Progenitor cell of endocrine pancreas (in vitro differentiated cells): ENCODE measurements at places on chromosomes 12 and 14. TPM values are rescaled to one million over a fixed set of nuclear protein-coding genes. Genes with fewer than 3 reads are reported as not detected.

GRCh38 chr12:21502164-21502496 lies 541 bp downstream of the GOLT1B start:
- DNase-seq = no peak
- H3K27me3 ChIP-seq = no peaks in the 10 kb centered on the region
- peaks cover 7% of the 10 kb centered on the region for H3K4me1 ChIP-seq
- no peak overlapping the region for H3K4me3 ChIP-seq
- peaks cover 4% of the 10 kb centered on the region for H3K36me3 ChIP-seq

DNA sequence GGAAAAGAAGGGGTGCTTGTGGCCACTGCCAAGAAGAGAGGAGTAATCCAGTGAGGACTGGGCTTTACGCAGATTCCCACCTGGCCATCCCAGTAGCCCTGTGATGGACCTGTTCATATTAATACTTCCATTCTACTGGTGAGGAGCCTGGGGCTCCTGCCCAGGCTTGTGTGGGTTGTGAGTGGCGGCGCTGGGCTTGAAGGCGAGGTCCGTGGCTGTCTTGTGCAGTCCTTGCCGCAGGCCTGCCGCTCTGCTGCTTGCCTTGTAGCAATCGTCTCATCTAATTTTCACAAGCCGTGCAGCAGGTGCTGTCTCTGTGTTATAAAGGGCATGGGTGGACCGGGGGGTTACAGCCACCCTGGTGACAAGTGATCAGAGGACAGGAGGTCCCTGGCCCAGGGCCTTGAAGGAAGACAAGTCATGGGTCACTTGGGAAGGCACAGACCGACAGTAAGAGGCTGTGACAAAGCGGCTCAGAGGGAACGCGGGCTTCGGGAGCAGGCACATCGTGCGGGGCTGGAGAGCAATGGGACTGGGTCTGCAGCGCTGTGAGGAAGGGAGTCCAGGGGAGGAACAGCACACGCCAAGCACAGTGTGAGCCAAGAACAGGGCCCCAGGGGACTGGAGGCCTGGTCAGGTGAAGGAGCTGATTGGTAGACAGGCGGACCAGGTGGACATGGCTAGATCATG lies 7.3 kb upstream of the BDKRB2 start:
- H3K4me1 ChIP-seq = peaks cover 11% of the 10 kb centered on the region
- H3K36me3 ChIP-seq = no peaks in the 10 kb centered on the region
- H3K27ac ChIP-seq = peak overlapping the region; percentile 76
- peaks cover 28% of the 10 kb centered on the region for H3K27me3 ChIP-seq

DNA sequence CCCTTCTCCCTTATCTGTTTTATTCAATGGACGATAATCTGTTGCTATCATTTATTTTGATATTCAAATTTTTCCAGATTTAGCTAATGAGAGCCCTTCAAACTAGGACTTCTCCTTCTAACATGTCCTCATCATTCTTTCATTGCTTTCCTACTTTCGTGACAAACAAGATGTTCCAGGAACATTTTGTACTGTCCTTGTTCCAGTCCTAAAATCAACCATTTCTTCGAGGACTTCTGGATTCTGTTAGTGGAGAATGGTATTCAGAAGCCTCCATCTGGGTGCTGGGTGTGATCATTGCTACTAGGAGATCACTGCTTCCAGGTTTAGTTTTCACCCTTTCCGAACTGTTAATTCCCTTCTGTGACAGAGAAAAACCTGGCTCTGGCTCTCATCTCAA lies 29.5 kb upstream of the FBXO34 start:
- H3K4me3 ChIP-seq = no peak overlapping the region
- H3K27me3 ChIP-seq = peaks cover 45% of the 10 kb centered on the region
- no peak for DNase-seq

GRCh38 chr14:82710267-82710841 lies 1176.7 kb upstream of the SEL1L start:
- peak; percentile 37 for DNase-seq
- H3K4me3 ChIP-seq = no peak overlapping the region
- no peaks in the 10 kb centered on the region for H3K36me3 ChIP-seq
- no peaks in the 10 kb centered on the region for H3K27me3 ChIP-seq
- no peak overlapping the region for H3K27ac ChIP-seq

The POU6F1 gene
- total RNA-seq = 8.2 and 11.6 TPM in 2 replicates

DNA sequence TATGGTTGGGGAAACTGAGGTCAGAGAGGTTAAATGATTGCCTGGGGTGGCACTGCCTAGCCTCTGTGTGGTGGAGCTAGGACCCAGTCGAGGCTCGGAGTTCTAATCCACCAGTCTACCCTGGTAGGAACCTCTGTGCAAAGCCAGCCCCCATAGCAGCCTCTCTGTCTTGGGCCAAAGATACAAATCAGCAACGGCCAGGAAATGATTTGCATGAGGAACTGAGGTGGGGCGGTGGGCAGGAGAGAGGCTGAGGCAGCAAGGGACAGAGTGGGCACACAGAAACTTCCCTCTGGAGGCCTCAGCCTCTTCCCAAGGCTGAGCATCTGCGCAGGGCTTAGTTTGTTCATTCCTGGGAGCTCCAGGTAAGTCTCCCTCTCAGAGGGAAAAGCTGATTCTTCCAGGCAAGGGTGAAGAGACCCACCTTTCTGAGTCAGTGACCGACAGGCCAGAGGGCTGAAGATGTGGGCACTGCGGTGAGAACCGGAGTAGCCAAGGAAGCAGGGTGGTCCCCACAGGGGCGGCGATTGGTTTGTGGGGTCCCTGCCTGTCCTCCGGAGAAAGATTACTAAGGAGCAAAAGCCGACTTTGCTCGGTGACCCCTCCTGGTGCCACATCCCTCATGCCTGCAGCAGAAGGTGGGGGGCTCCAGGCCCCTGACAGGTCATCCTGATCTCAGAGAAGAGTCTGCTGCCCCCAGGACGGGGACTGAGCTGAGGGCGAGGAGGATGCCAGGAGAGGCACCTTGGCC lies 134.6 kb downstream of the CACNA1C start:
- H3K27ac ChIP-seq = no peak overlapping the region
- no peak overlapping the region for H3K4me3 ChIP-seq
- H3K27me3 ChIP-seq = peaks cover 9% of the 10 kb centered on the region
- DNase-seq = no peak

The SIX6 gene
- not detected in 2 replicates for total RNA-seq

- DNase-seq = no peak
- no peak overlapping the region for H3K27ac ChIP-seq
- peaks cover 23% of the 10 kb centered on the region for H3K27me3 ChIP-seq
- no peak overlapping the region for H3K4me3 ChIP-seq
Observed at GRCh38 chr14:36096090-36096489, 80.4 kb downstream of the PTCSC3 start.

The POLE2 gene
- total RNA-seq = 12.9 and 14.9 TPM in 2 replicates

DNA sequence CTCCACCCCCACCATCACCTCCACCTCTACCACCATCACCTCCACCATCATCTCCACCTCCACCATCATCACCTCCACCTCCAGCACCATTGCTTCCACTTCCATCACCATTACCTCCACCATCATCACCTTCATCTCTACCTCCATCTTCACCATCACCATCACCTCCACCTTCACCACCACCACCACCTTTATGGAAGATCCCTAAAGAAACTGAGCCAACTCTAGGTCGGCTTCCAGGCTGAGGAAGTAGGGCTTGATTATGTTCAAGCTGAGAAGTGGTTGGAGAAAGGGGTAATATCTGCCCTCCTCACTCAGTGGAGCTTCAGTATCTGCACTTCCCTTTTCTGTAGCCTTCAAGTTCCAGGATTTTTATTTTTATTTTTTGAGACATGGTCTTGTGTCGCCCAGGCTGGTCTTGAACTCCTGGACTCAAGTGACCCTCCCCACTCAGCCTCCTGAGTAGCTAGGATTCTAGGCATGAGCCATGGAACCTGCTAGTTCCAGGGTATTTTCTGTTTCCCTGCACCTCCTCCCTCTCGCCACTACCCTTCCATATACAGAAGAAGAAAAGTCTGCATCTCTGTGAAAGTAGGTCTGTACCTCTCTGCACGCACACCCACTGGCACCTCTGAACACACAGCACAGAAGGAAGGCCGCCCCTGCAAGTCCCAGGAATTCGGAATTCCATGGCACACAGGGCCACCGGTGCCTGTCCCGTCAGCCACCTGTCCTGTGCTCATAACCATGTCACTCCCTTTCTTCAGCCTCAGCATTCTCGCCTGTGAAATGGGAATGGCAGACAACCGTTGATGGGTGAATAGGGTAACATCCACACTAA lies 5.9 kb downstream of the ZBTB42 start:
- peak overlapping the region; percentile 50 for H3K27ac ChIP-seq
- peaks cover 2% of the 10 kb centered on the region for H3K36me3 ChIP-seq
- DNase-seq = no peak
- H3K4me3 ChIP-seq = no peak overlapping the region
- no peaks in the 10 kb centered on the region for H3K27me3 ChIP-seq
- no peaks in the 10 kb centered on the region for H3K4me1 ChIP-seq

- H3K4me3 ChIP-seq = no peak overlapping the region
- peaks cover 7% of the 10 kb centered on the region for H3K4me1 ChIP-seq
- peak; percentile 90 for DNase-seq
- peaks cover 3% of the 10 kb centered on the region for H3K27me3 ChIP-seq
Observed at GRCh38 chr14:70027785-70028428, 148.7 kb downstream of the SMOC1 start.

The FAM181A gene
- not detected in 2 replicates for total RNA-seq

- H3K27me3 ChIP-seq = no peaks in the 10 kb centered on the region
- no peak for DNase-seq
- H3K27ac ChIP-seq = no peak overlapping the region
Observed at GRCh38 chr14:102603293-102603907, 11.0 kb downstream of the RCOR1 start.

The LMNTD1 gene
- not detected in 2 replicates for total RNA-seq

- no peaks in the 10 kb centered on the region for H3K36me3 ChIP-seq
- H3K4me1 ChIP-seq = peaks cover 20% of the 10 kb centered on the region
- no peaks in the 10 kb centered on the region for H3K27me3 ChIP-seq
- no peak for DNase-seq
- no peak overlapping the region for H3K27ac ChIP-seq
Observed at GRCh38 chr12:116194935-116195431, 82.5 kb downstream of the MED13L start.

DNA sequence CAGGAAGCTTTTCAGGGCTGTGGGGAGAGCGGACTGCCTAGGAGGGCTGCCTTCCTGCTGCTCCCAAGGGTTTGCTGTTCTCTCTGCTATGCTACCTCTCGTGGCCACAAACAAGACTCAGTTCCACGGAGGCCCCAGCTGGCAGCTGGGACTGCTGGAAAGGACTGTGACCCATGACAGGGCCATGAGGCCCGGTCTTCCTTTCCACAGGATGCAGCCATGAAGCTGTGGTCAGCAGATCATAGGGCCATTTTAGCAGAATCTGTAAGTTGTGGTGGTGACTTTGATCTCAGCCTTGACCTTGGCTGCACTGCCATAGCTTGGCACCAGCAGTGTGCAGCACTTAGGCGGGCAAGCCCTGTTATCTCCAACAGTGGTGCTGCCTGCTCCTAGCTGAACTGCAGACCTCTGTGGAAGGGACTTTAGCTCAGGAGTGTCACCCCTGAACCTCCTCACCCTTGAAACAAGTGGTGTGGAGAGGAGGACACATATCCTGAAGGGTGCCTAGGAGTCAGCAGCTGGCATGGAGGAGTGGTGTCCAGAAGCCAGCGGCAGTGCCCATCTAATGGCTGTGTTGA lies 12.3 kb downstream of the KRT80 start:
- DNase-seq = no peak
- H3K4me1 ChIP-seq = peaks cover 4% of the 10 kb centered on the region
- H3K4me3 ChIP-seq = no peak overlapping the region
- no peak overlapping the region for H3K27ac ChIP-seq

DNA sequence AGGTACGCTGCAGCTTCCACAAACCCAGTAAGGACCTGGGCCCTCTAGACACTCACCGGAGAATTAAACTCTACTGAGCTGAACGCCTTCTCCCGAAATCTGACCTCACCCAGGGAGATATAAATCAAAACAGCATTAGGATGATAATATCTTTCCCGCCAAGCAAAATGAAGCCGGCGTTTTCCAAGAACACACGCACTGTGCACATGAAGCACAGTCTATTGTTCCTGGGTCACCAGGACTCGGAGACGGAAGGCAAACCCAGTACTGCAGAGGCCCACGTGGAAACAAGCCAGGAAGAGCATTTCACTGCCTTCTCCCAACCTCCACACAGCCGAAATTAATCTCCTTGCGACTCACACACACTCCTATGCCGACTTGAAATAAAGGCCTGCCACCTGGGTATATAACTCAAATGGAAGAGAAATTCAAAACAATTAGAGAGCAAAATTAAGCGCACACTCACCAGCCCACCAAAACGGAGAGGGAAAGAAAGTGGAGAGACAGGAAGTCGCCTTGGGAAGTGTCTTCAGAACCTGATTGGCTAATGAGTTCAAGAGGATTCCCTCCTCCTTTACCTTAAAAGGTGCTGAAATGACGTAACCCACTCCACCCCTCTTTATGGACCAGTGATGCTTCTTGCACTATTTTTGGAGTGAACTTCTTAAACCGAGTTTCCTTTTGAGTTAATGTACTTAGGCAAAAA lies at the start of gene CCNB1IP1:
TSS of gene CCNB1IP1 (minus strand) at position 492 of the 706 bp plus-strand sequence. CDS start 16,756 bp downstream, outside the sequence.
- DNase-seq = peak; percentile 14
- peaks cover 3% of the 10 kb centered on the region for H3K36me3 ChIP-seq
- peak within 1 kb of the TSS; percentile 100 for H3K4me3 ChIP-seq
- H3K4me1 ChIP-seq = peaks cover 20% of the 10 kb centered on the region

The MANSC1 gene
- 30.1 and 30.7 TPM in 2 replicates for total RNA-seq

The POTEM gene
- total RNA-seq = not detected in 2 replicates

DNA sequence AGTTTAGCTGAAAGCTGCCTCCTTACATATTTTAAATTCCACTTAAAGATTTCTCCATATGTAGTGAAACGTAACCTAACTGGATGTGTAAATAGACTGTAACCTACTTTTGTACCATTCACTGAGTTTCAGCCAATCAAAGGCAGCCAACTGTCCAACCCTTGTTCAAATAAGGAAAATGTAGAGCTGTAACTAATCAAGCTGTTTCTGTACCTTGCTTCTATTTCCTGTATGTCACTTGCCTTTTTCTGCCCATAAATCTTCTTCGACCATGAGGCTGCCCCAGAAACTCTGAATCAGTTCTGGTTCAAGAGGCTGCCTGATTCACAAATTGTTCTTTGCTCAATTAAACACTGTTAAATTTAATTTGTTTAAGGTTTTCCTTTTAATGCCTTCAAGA lies 6.3 kb downstream of the SLC7A8 start:
- H3K36me3 ChIP-seq = no peaks in the 10 kb centered on the region
- no peak for DNase-seq
- H3K4me3 ChIP-seq = no peak overlapping the region
- H3K4me1 ChIP-seq = peaks cover 16% of the 10 kb centered on the region
- H3K27me3 ChIP-seq = no peaks in the 10 kb centered on the region

The CLEC1A gene
- total RNA-seq = not detected in 2 replicates
